ENCODE measurements at places on chromosomes 13 and 19.

DNA sequence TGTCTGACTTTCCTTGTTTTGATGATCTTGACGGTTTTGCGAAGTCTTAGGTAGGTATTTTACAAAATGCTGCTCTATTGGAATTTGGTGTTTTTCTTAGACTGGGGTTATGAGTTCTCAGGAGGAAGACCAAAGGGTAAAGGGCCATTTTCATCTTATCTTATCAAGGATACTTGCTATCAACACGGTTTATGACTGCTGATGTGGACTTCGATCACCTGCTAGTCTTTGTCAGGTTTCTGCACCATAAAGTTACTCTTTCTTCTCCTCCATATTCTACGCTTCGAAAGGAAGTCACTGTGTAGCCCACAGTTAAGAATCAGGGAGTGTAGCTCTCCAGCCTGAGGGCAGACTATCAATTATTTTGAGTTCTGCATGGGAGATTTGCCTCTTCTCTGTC, 7.4 kb upstream of the CEBPG start:
- DNase-seq: no peak

- no peak for DNase-seq
Measured at GRCh38 chr19:30158067-30158892, 213.9 kb upstream of the ZNF536 start.

- DNase-seq: peak; percentile 67
Measured at GRCh38 chr19:44753932-44754749, 5.6 kb downstream of the BCL3 start.

DNA sequence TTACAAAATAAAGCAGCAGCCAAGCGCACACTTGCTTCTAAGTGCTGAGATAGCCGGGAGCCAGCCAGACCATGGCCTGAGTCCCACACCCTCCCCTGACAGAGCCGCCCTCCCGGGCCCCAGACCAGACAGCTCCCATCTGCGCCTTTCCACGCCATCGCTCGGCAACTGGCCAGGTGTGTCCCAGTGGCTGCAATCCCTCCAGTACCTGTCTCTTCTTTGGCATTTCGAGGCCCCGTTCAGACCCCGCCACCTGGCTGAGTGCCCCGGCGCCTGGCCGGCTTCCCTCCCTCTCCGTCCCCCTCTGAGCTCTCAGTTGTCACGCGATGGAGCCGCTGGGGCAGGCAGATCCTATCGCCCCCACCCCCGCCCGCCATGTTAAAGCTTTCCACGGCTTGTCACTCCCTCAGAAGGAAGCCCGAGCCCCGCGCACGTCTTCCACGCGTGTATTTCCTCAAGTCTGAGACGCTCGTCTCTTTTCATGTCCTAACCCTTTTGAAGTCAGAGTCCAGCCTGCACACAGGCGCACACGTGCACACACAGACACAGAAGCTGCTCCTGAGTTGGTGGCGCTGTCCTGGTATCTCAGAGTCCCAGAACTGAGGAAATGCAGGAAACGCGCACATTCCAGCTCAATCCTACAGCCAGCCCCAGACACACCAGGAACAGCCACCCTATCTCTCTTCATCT, 7.9 kb downstream of the MLLT1 start:
- no peak for DNase-seq

- DNase-seq: no peak
Measured at GRCh38 chr13:50676602-50677001, 166.9 kb downstream of the DLEU7 start.

DNA sequence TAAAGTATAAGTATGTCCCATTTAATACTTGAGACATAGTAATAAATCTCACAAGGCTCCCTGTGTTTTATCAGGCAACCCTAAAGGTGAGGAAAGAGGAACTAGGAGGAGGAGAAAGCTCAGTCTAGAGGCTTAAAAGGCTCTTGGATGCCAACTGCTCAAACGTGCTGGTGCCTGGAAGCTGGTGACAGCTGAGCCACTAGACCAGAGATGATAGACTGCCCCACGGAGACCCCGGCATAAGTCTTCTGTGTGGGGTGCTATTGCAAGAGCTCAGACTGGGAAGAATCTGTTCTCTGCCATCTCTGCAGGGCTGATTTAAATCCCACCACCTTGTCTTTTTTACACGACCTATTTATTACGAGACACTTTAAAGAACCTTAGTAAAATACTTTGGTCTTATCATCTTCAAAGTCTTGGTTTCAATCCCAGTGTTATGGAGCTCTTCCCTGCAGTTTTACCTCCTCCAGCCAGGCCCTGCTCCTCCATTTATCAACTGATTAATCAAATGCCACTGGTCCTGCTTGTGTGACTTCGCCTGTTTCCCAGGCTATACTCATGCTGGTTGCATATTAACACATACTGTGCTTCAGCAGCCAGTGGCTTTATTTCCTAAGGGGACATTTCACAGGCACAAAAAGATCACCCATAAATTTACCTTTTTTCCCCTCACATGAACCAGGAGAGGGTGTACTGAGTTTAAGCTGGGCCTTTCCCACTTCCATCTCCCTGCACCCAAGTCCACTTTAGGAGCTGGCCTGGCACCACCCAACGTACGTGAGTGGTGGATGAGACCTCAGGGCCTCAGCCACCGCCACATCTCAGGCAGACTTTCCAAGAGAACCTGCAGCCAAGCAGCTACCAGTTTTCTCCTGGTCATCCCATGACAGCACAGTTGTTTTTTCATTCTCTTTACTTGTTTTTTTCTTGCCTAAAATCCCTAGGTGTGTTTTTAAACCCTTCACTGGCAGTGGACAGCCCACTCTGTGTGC, 7.8 kb upstream of the ATP12A start:
- DNase-seq: no peak

DNA sequence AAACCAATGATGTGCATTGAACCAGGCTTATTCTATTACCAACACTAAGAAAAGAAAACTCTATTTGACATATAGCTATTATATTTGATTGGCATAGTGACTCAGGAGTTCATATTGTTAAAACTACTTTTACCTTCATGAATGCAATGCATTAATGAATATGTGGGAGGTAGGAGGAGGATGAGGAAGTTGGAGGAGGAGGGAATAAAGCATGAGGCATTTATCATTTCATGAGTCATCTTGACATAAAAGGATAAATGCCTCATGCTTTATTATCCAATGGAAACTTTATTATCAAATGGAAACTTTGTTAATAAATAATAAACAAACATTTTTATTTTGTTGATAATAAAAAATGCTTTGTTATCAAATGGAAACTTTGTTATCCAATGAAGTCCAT, 116.5 kb downstream of the SPRY2 start:
- no peak for DNase-seq

DNA sequence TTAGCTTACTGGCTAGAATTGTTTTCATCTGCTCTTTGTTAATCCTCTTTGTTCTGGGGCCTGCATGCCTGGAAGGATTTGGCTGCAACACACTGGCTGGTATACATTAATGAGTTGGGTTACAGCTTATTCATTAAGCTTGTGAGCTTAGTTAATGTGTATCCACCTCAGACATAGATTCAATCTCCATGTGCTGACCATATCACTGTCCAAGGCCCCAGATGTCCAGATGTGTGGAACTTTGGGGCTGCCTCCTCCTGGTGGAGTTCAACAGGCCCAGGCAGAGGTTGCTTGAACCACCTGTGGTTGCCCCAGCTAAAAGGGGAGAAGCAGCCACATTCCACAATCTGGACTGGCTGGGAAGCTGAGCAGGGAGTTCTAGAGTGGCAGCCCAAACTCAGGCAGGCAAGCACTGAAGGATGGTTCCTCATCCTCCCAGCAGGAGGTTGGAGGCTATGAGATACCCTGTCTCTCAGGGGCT, 5.4 kb downstream of the DIAPH3 start:
- DNase-seq: no peak

DNA sequence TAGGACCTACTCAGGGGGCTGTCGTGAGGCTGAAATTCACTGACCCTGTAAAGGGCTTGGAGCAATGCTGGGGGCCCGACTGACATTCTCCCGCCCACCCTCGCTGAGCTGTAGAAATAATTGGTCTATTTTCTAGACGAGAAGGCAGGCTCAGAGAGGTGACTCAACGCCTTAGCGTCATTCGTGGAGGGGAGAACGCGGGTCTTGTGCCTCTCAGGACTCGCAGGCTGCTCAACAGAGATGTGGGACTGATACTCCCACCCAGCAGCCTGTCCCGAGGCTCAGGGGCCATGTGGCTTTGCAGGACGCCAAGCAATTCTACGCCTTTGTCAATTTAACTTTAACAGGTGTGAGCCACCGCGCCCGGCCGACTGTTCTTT, 23.6 kb upstream of the ASPDH start:
- no peak for DNase-seq

DNA sequence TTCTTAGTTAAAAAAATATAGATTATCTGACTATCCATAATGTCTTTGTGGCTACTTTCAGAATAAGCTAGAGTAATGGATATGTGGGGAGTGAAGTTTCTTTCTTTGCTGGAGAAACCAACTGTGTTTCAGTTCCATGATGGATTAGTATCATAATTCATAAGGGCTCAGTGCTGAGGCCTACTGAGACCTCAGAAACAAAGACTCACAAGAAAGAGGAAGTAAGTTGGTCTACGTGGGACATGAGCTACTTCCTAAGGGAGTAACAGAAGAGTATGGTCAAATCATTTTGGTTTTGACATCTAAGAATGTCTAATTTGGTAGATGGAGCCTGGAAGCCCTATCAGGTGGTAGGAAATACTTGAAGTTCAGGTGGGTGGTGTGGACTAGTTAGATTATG, 99.0 kb upstream of the HTR2A start:
- DNase-seq: no peak

- DNase-seq: no peak
Measured at GRCh38 chr19:55419624-55420236, 12.1 kb upstream of the UBE2S start.

DNA sequence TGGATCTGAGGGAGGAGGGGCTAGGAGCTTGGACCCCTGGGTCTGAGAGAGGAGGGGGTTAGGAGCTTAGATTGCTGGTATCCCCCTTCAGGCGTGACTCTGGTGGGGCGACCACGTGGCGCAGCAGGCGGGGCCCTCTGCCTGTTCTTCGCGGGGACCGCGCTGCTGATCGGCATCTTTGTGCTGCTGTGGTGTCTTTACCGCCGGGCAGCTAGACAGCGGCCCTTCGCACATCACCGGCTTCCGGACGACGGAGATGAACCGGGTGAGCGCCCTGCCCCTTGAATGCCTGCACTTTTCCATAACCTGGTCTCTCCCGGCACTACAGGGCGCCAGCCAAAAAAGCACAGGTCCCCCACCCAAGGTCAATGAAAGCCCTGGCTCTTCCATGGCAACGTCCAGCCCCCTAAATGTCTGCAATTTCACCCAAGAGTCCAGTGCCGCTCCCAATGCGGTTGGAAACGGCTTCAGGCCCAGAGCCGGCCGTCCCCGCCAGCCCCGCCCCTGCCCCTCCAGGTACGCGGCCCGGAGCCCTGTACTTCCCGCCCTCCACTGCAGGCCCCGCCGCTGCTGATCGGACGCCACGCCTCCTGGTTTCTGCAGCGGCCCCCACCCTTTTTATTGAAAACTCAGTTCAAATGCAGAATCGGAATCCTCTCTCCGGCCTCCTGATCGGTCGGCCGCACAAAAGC, 2.8 kb downstream of the GFY start:
- no peak for DNase-seq

DNA sequence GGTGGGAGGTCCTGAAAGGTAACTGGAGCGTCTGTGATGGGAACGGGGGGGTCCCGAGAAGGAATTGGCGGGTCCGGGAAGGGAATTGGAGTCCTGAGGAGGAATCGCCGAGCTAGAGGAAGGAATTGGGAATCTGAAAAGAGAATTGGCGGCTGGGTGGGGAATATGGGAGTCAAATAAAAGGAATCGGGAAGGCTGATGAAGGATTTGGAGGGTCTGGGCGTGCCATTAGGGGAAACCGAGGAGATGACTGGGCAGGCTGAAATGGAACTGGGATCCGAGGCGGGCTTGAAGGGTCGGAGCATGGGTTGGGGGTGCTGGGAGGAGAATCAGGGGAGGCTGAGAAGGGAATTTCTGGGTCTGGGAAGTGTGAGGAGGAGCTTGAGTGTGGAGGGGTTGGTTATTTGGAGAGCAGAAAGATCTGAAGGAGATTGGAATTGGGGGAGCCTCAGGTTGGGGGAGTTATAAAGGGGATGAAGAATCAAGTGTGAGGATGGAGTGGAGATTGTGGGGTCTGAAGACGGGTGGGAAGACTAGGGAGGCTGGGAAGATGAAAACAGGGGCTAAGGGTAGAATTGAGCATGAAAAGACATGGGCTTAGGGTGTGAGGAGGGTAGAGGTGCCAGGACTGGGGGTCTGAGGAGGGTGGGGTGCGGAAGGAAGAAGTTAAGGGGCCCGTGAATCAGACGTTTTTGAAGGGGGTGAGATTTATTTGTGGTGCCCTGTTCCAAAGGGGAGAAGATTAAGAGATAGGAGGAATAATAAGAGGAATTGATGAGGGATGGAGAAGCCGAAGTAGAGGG, 718 bp downstream of the ACTN4 start:
- DNase-seq: no peak

GRCh38 chr19:30387311-30388115, 15.3 kb downstream of the ZNF536 start:
- no peak for DNase-seq

DNA sequence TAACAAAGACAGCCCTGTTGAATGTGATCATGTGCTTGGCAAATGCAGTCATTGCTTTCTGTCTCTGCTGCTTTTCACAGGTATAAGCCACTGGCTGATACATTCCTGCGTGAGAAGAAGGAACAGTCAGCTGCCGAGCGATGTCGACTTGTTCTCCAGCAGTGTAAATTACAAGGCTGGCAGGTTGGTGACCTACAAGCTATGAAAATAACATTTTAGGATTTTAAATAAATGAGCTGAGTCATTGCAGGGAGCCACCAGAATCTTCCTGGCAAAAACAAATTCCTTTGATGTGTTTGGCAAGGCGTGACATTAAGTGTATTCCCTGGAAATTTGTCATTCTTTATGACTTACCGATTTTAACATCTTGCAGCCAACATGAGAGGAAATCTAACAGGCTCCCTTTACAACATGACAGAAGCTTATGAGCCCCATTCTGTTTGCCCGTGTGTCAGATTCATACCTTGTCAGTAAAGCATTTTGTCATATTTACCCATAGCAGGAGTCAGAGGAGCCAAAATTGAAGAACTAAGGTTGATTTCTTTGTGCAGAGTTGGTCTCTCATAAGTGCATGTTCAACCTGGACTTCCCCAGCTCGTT, 471.4 kb downstream of the MYO16 start:
- no peak for DNase-seq

- DNase-seq: no peak
Measured at GRCh38 chr19:5864725-5865486, 5.4 kb downstream of the FUT5 start.

DNA sequence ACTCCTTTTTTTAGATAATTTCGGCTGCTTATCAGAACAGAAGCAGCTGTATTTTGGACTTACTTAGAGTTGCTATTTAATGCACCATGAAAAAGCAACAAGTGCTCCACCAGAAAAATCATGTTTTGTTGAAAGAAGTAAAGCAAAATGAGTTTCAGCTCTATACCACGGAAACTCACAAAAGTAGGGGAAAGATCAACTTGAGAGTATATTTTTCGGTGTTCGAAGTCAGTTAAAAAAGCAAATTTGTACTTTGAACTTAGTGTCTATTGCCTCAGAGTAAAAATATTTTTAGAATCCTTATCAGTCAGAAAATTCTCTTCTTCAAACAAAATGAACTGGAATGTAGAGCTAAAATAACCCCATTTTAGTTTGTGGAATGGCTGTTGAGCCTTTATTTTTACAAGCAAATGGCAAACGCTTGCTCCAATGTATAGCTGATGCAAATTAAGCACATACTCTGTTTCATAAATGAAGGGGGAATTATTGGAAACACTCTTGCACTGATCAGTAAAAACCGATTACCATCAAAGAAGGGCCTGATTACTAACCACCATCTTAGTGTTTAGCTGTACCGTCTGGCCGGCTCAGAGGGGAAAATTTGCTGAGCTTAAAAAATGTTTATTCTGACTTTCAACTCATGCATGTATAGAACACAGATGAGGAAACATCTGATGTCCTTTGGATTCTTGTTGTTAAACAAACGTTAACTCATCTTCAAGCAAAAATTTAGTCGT, 540.7 kb downstream of the GPC6 start:
- no peak for DNase-seq
